Motor neuron (in vitro differentiated cells): ENCODE measurements at places on chromosomes 16 and 17. TPM values are rescaled to one million over a fixed set of nuclear protein-coding genes. Genes with fewer than 3 reads are reported as not detected.

The MMP15 gene
- 2.0 and 2.6 TPM in 2 replicates for total RNA-seq

DNA sequence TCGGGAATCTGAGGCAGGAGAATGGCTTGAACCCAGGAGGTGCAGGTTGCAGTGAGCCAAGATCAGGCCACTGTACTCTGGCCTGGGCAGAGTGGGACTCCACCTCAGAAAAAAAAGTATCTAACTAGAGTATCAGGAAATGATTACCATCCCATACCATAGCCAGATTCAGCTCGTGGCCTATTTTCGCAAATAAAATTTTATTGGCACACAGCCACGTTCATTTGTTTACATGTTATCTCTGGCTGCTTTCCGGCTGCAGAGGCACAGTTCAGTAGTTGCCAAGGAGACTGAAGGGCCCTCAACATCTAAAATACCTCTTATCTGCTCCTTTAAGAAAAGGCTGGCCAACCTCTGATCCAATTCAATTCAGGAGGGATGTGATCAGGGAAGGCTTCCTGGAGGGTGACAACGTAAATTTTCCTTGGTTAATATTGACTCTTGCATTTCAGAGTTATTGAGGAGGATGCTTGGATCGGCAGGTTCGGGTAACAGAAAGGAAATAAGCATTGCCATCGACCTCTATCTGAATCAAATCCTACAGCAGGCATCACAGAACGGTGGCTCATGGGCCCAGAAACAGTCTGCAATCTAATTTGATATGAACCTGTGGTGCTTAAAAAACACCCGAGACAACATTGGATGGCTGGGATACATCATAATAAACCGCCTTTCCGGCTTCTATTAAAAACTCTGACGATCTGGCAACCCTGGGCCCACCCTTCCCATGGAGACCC is 73.8 kb downstream of the XYLT1 start:
- no peak for ATAC-seq

- no peak for ATAC-seq
Measured at GRCh38 chr17:46947216-46947615, 24.3 kb downstream of the GOSR2 start.

DNA sequence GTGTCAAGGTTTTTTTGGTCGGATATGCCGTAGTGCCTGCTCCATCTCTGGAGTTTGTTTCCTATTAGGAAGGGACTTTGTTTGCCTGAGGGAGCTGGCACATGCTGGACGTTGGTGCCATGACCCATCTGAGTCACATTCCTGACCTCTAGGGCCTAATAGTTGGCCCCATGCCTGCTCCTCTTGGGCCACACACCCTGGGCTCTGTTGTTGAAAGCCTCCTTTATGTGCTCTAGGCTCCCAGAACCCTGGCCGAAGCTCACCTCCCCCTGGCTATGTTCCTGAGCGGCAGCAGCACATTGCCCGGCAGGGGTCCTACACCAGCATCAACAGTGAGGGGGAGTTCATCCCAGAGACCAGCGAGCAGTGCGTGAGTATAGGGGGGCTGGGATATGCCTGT is 18.4 kb downstream of the LIMD2 start:
- no peak for ATAC-seq

DNA sequence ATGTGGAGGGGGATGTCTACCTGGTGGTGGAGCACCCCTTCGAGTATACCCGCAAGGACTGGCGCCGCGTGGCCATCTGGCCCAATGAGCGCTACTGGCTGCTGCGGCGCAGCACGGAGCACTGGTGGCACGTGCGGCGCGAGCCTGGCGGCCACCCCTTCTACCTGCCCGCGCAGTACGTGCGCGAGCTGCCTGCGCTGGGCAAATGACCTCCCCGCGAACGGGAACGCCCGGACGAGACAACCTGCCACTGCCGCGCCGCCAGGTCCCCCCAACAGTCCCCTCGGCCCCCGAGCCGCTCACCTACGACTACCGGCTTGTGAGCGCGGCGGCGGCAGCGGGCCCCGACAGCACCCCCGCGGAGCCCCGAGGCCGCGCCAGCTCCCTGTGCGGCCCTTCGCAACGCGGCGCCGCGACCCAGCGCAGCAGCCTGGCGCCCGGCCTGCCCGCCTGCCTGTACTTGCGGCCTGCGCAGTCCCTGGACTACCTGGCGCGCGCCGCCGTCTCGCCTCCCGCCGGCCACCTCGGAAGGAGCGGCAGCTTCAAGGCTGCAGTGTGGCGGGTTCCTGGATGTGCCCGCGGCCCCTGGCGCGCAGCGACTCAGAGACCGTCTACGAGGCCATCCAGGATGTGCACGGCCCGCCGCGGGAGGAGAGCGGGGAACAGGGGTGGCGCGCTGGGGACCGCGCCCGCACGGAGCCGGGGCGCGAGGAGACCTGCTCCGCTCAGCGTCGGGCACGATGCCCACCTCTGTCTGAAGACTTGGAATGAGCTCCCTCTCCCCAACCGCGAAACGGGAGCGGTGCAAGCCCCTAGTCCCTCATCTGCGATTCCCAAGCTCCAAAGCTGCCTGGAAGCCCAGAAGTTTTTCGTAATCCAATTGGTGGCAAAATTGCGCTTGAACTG is 48.7 kb upstream of the AMZ2 start:
- peak; percentile 36 for ATAC-seq

- no peak for ATAC-seq
Measured at GRCh38 chr16:28556914-28557320, 3.2 kb downstream of the SGF29 start.

DNA sequence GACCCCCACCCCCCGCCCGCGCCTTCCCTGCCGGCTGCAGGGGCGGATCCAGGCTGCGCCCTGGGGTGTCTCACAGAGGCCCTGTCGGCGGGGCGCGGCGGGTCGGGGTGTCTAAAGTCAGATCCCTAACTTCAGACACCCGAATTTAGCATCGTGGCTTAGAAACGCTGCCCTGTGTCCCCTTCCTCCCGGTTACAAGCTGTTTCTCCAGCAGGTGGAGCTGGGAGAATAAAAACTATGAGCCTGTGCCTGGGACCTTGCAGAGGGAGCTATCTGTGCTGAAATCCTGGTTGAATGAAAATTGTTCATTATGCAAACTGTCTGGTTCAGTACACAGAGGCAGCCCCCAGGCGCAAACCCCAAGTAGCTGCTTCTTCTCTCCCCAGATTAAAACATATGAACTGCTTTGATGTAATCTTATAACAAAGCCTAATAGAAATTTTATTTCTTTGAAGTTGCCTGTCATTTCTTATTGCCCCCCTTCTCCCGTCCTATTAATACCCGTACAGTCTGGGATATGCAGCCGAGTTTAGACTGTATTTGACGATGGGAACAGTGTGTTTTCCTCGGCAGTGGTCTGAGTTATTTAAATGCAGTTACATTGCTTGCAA is 79.0 kb downstream of the RPA1 start:
- peak; percentile 89 for ATAC-seq

DNA sequence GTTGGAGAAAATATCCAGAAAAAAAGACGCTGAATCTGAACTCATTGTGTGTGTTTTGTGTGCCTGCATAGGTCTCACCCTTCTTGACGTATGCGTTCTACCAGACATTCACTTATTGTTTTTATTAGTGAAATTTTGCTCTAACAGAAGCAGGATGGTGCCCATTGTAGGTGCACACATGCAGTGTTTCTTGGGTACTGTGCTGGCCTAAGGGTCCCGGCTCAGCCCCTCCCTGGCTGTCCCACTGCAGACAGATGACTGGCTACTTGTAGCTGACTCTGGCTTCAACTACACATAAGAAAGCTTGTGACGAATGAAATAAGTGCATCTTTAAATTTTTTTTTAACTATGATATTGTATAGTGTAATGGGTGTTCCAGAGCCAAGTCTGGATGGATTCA is 227.0 kb downstream of the CBLN1 start:
- no peak for ATAC-seq

DNA sequence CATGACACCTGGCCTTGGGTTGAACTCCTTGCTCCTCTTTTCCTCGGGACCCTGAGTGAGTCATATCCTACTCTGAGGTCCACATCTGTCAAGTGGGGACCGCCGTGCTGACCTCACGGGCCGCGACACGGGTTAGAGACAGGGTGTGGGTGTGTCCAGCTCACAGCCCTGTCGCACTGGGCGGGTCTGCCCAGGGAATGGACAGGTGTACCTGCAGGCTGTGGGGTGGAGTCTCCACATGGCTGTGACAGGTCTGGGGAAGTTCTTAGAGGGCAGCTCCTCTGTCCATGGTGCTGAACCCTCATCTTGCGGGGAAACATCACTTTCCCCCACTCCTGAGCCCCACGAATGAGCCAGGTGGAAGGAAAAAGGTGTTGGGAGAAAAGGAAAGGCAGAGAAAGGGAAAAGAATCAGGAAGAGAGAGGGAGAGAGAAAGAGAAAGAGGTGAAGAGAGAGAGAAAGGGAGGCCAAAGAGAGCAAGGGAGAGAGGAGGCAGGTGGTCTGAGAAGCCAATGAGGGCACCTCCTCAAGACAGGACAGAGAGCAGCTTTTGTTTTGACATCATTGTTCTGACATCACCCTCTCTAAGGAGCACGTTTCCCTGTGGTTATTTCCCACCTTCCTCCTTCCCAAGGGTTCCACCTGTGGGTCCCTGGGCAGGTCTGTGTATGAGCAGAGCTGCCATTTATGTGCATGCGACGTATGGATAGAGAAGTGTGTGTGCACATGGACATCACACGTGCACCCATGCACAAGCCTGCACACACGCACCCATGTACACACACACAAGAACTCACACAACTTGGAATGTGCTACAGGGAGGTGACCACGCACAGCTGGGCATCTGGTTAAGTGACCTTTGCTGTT is 32.6 kb upstream of the CBFA2T3 start:
- peak; percentile 24 for ATAC-seq

DNA sequence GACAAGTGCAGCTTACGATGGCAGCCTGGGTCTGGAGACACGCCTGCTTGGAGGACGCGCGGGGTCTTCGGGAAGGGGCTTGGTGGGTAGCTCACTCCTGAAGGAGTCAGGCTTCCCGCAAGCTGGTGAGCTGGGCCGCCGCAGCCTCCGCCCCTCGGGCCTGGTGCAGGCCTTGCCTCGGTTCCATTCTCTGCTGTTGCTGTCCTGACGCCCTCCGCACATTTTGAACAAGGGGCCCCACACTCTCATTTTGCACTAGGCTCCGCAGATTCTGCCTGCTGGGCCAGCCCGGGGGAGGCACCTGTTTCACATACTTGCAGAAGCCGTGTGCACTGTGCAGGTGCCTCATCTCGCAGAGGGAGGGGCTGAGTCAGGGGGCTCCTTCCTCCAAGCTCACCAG is 31.9 kb upstream of the CBX4 start:
- ATAC-seq, result no peak

DNA sequence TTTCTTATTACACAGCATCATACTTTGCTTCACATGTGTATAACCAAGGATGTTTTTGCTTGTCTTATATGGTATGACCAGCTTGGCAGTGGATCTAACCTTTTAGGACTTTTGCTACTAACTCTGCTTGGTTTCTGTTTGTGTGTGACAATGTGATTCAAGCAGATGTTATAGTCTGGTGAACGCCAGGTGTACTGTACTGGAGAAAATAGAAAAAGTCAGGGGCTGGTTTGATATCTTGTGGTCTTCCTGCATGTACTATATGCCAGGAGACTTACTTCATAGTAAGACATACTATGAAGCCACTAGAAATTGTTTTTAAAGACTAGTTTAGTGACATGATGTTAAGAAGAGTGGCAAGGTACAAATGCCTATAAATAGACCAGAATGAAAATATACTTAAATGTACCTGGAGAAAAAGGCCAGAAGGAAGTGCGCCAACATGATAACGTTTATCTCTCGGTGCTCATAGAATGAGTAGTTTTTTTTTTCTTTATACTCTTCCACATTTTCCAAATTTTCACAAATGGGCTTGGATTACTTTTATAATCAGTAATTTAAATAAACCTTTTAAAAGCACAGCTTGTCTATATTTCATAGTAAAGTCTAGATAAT is 112.3 kb downstream of the PRKCA start:
- ATAC-seq, result no peak
